ENCODE measurements at places on chromosomes 2 and 18.
A peak's percentile ranks its signal among the peaks of the same experiment; 100 is the strongest.

DNA sequence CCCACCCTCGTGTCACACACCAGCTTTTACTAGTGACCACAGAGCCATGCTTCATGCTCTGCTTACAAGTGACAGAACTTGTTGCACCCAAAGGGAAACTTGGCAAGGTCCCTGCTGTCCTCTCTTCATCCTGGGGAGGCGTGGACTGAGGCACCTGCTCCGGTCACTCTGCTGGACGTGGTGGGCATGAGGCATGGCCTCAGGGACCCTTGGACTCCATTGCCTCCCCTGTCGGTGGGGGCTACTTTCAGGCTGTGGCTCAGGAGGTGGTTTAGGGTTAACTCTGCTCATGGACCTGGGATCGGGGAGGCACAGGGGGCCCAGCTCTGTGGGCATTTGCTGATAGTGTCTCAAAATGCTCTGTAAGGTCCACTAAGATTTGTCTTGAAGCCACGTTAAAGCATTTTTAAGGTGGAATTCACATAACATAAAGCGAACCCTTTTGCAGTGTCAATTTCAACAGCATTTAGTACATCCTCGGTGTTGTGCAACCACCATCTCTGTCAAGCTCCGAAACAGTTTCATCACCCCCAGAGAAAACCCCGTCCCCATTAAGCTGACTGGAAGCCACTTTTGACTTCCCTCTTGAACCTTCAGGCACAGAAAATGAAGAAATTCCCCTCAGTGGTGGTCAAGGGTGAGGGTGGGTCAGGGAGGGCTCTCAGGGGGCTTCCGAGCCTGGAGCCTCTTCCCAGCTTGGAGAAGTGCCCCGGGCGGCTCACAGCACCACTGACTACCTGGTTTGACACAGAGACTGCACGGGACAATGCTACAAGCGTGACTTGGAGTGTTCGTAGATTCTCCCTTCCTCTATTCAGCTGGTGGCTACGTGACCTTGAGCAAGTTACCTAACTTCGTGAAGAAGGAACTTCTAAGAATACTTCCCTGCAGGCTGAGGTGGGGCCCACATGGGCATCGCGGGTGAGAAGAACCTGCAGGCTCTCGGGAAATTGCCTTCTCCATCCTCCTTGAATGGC lies 100.0 kb upstream of the HDAC4 start:
- no peak for DNase-seq

DNA sequence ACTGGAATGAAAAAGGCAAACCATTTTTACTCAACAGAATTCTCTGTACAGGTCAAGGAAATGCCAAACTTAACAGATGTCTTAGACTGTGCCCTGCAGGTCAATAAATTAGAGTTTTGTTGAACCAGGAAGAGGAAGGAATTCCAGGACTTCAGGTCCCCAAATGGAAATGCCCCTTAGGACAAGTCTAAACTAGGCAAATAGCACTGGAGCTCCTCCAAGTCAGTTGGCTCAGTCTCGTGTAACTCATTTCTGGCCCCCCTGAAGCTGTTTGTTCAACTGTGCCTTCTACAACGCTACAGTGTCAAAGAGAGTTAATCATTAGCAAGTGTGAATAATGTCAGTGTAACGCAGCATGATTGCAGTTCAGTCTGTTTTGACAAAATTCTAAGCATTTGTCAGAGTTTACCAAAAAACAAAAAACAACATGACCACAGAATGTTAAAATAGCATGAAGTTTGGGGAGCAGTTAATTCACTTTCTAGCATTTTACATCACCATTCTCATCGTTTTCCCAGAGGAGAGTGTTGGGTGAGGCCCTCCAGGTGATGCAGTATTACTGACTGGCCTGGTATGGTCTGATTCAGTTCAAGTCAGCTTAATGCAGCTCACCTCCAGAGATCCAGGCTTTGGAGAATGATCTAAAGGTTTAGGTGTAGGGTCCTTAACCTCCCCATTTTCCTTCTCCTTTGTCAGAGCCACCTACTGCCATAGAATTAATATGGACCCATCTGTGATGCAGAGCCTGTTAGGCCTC lies 108.1 kb downstream of the AQP4 start:
- no peak for DNase-seq

DNA sequence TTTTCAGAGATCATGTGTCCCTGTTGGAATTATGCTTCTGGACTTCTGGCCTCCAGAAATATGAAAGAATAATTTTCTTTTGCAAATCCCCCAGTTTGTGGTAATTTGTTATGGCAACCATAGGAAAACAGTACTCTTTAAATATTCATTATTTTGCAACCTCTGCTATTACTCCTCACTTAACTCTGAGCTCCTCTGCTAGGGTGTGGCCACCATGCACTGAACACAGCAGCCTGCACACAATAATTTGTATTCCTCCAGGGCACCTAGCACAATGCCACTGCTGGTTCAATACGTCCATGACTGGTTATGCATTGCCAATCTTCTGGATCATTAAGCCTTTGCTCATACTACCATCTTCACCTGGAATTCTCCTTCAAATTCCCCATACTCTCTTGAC lies 232.0 kb downstream of the CNTNAP5 start:
- no peak for DNase-seq

GRCh38 chr2:141437521-141437920 lies 693.3 kb downstream of the LRP1B start:
- no peak for DNase-seq

GRCh38 chr18:24601585-24601984 lies 141.1 kb downstream of the HRH4 start:
- DNase-seq = no peak

GRCh38 chr2:11534071-11534745 lies 363 bp downstream of the GREB1 start:
- no peak for DNase-seq

DNA sequence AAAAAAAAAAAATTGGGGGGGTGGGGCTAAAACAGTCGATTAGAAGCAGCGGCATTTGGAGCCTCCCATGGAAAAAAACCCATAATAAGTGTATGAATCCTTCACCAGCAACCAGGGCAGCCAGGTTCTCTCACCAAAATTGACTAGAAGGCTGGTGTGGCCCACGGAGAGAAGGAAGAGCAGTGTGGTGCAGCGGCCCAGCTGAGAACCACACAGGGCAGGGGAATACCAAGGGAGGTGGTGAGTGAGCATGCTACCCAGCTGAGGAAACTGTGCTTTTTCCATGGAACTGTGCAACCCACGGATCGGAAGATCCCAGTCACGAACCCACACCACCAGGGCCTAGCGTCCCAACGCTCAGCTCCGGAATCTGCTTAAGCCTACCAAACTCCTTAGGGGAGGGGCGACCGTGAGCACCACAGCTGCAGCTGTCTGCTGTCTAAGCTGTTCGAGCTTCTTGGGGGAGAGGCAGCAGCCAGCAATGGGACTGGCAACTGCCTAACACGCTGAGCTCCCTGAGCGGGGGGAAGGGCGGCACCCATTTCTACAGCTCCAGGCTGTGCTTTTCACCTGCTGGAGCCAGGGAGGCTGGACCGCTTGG lies 1037.2 kb upstream of the ACVR2A start:
- no peak for DNase-seq

- DNase-seq = no peak
Observed at GRCh38 chr2:128617029-128617590, 298.4 kb upstream of the HS6ST1 start.

GRCh38 chr2:103002954-103003353 lies 241.1 kb downstream of the TMEM182 start:
- no peak for DNase-seq

- no peak for DNase-seq
Observed at GRCh38 chr2:12787891-12788801, 71.4 kb downstream of the TRIB2 start.

DNA sequence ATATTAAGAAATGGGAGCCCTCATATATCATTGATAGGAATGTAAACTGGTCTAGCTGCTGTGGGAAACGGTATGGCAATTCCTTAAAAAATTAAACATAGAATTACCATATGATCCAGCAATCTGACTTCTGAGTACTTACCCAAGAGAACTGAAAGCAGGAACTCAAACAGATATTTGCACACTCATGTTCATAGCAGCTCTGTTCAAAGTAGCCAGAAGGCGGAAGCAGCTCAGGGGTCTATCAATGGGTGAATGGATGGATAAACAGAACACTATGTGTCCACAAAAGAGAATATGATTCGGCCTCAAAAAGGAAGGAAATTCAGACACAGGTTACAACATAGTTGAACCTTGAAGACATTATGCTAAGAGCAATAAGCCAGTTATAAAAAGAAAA lies 135.7 kb upstream of the NDUFV2 start:
- no peak for DNase-seq

GRCh38 chr18:79583984-79584401 lies 95.6 kb upstream of the CTDP1 start:
- no peak for DNase-seq

GRCh38 chr2:135248611-135249010 lies 196.5 kb downstream of the RAB3GAP1 start:
- DNase-seq = no peak

- DNase-seq = no peak
Observed at GRCh38 chr2:138190999-138191398, 226.7 kb downstream of the HNMT start.

GRCh38 chr2:102337012-102337411 lies 18.6 kb upstream of the IL18R1 start:
- no peak for DNase-seq

DNA sequence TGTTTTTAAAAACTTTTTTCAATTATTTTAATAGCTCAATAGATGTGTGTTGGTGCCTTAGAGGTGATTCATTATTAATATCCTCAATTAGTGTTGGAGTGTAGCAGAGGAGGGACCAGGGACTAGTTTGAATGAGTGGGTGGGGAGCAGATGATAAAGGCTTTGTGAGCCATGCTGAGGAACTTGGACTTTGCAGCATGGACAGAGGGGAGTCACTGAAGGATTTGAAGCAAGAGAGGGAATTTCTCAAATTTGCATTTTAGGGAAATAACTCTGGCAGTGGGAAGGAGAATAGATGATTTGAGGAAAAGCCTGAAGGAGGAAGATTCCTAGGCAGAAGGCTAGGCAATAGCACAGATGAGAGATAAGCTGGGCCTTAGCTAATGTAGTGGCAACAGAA lies 42.3 kb upstream of the RMND5A start:
- no peak for DNase-seq

DNA sequence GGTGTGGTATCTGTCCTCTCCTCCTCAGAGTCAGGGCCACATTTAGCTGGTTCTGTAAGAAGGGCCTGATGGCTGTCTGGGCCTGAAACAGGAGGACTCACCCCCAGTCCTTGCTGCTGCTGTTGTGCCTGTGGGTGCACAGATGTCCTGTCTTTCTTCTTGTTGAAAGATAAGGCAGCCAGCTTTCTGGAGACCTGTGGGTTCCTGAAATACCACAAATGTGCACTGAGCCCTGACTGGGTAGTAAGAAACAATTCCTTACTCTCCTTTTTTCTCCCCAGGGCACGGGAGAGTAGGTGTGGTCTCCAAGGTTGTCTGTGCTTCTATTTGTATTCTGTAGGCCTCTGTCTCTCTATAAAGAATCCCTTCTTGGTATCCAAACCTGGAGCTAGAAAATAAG lies 96.2 kb upstream of the DLX2 start:
- no peak for DNase-seq

DNA sequence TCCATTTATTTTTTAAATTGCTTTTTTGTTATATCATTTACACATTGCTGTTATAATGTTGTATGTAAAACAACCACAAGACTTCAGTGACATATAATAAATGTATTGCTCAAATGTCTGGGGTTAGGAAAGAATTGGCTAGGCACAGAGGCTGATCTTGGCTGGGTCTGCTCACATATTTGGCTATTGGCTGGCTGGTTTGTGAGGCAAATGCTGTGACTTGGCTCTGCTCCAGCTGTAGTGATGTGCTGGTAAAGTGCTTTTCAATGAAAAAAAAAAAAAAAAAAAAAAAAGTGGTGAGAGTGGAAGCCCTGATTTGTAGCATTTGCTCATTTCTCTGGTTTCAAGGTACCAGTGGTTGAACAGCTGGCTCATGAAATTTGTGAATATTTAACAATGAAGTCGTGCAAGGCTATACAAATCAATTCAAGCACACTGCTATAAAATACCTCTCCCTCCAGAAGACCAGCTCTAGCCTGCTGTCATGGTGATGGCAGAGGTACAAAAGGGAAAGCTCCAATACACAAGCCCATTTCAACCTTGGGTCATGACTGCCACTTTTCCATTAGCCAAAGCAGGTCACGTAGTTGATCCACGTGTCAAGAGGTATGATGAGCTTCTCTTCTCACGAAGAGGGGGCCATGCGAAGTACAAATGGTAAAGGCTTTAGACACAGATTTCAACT lies 43.7 kb upstream of the RIT2 start:
- no peak for DNase-seq

GRCh38 chr2:162063281-162063680 lies 10.7 kb downstream of the DPP4 start:
- DNase-seq = no peak

DNA sequence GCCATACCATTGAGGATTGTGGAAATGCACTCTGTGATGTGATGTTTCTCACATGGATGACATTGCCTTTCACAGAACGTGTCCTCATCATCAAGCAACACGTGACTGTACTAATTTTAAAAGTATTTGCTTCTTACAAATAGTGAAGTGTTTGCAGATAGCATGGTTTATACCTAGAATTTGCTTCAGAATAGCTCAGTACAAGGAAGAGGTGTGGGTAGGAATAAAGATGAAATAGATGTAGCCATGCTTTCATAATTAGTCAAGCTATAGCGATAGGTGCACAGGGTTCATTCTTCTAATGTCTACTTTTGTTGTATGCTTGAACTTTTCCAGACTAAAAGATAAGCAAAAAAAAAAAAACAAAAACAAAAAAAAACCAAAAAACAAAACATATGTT lies 27.5 kb downstream of the MAP4K4 start:
- no peak for DNase-seq

GRCh38 chr2:219001577-219002394 lies 8.6 kb upstream of the CRYBA2 start:
- DNase-seq = no peak

- DNase-seq = no peak
Observed at GRCh38 chr2:214987261-214987660, 151.2 kb downstream of the ABCA12 start.

GRCh38 chr18:41052625-41053024 lies 902.4 kb upstream of the PIK3C3 start:
- DNase-seq = no peak

- no peak for DNase-seq
Observed at GRCh38 chr2:225608136-225608535, 208.6 kb downstream of the NYAP2 start.

DNA sequence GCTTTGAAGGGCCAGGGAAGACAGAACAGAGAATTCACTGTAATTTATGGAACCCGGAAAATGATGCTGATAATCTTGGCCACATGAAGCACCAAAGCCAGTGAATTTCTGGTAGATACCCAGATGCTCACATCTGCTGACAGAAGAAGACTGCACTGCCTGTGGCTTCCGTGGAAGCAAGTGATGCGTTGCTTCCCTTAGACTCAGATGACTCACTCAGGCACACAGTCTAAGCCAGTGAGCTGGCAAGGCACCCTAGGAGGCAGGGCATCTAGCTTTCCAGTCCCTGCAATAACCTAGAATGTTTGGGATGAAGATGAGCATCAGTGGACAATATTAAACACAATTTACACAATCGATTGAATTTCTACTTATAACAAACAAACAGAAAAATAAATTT lies 284.7 kb downstream of the CMPK2 start:
- no peak for DNase-seq

GRCh38 chr2:3692375-3692774 lies 11.0 kb upstream of the DCDC2C start:
- DNase-seq = peak; percentile 2

GRCh38 chr2:169765523-169765922 lies 31.9 kb downstream of the KLHL23 start:
- DNase-seq = no peak

Data from T-helper 1 cell (primary cell).